ENCODE measurements at places on chromosomes 2 and 18.

DNA sequence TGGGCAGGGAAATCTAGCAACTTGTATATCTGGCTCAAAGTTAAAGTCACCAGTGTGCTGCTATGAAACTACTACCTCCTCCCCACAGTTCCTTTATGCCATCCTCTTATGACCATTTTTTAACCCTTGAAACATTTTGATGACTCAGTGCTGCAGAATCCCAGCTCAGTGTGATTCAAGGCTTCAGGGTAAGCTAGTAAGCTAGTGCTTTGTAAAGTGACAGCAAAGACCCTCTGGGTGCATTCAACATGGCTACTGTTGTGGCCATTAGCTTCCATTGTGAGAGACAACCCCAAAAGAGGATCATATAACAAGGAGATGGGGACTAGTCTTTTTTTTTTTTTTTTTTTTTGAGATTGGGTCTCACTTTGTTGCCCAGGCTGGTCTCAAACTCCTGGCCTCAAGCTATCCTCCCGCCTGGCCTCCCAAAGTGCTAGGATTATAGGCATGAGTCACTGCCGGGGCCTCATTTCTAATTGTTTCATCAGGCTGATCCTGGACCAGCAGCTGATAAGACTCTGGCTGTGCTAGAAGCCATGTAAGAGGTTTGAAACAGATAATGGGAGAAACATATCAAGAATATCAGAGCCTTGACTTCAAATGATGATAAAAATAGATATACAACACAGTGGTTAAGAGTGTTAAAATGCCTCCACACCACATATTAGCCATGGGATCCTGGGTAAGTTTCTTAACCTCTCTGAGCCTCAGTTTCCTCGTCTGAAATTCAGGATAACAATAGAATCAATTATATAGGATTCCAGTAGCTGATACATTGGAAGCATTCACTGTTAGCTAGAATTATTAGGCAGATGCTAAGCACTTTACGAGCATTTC, 65.7 kb upstream of the RTN4 start:
- no peak for DNase-seq

DNA sequence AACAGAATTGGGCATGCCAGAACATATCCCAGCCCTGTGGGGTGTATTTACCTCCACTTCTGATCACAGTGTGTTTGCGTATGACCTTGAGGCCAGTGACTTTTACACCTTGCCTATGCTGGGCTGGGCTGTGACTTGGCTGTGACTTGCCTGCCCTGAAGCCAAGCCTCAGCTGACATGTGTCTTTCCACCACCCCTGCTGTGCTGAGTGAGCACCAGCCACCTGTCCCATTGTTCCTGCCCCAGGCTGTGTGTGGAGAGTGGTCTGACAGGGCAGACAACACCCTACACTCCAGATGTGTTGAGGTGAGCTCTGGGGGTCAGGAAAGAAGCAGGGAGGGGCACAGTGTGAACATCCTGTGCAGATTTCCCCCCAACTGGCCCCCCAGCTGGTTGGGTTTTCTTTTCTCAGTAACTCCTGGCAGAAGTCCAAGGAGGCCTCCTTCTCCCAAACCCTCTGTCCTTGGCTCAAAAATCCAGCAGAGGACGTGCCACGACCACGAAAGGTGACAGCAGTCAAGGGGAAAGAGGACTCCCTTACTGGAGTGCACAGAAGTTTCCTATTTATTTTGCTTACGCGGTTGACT, 5.1 kb upstream of the STEAP3 start:
- DNase-seq, result no peak

- no peak for DNase-seq
Observed at GRCh38 chr2:156031121-156031520, 301.4 kb downstream of the NR4A2 start.

GRCh38 chr2:159462961-159463360, 153.4 kb downstream of the BAZ2B start:
- no peak for DNase-seq

DNA sequence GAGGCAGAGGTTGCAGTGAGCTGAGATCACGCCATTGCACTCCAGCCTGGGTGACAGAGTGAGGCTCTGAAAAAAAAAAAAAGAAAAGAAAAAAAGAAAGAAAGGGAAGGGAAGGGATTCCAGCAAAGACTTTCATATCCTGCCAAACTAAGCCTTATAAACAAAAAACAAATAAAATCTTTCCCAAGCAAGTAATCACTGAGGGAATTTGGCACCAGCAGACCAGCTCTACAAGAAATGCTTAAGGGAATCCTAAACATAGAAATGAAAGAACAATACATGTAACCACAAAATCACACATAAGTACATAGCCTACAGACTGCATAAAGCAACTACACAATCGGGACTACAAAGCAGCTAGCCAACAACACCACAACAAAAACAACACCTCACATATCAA, 79.1 kb downstream of the TRABD2A start:
- no peak for DNase-seq

All from stimulated activated CD4-positive, alpha-beta T cell treated with anti-CD3 and anti-CD28 coated beads, Interleukin-2, amount 100 ng/mL, for 48 hours (primary cell).